ENCODE measurements at places on chromosomes 7 and 10. TPM values are rescaled to one million over a fixed set of nuclear protein-coding genes. Genes with fewer than 3 reads are reported as not detected.

GRCh38 chr10:99339563-99340047, 10.4 kb downstream of the CNNM1 start:
- peaks cover 7% of the 10 kb centered on the region for H3K4me1 ChIP-seq
- no peaks in the 10 kb centered on the region for H3K27me3 ChIP-seq
- no peak for DNase-seq
- H3K36me3 ChIP-seq: no peaks in the 10 kb centered on the region
- H3K27ac ChIP-seq: no peak overlapping the region

- H3K27me3 ChIP-seq: no peaks in the 10 kb centered on the region
- H3K36me3 ChIP-seq: no peaks in the 10 kb centered on the region
- H3K4me3 ChIP-seq: no peak overlapping the region
- no peak for DNase-seq
- no peaks in the 10 kb centered on the region for H3K4me1 ChIP-seq
- no peak overlapping the region for H3K27ac ChIP-seq
These were observed 18.5 kb upstream of the CTAGE4 start for GRCh38 chr7:144164784-144165183.

DNA sequence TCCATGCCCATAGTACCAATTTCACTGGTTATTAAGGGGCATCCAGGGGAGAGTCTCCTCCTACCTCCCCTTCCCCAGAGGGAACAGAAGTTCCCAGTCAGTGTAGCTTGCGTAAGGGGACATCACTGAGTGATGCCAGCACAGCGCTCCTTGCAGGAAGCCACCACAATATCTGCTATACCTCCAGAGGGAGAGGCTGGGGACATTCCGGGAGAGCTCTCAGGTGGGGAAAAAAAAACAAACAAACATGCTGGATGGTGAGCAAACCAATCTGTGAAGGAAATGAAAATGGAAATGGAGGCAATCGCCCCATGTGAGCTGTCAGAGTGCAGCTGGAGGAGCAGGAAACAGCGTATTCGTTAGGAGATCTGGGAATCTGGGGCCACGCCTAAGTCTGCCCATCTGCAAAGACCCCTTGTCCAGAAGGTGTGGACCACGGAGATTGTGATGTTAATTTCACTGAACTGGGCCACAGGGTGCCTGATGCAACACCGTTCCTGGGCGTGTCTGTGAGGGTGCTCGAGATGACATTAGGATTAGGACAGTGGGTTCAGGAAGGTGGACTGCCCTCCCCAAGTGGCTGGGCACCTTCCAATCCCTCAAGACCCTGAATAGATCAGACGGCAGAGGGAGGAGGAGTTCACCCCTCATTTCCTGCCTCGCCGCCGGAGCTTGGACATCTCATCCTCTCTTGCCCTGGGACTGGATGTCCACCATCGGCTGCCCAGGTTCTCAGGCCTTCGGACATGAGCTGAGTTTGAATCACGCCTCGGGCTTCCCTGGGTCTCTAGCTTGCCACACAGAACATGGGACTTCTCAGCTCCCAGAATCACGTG, 30.5 kb downstream of the GNA12 start:
- H3K27ac ChIP-seq: peak overlapping the region; percentile 17
- H3K4me1 ChIP-seq: peaks cover 7% of the 10 kb centered on the region
- H3K4me3 ChIP-seq: no peak overlapping the region
- no peaks in the 10 kb centered on the region for H3K36me3 ChIP-seq
- no peaks in the 10 kb centered on the region for H3K27me3 ChIP-seq

DNA sequence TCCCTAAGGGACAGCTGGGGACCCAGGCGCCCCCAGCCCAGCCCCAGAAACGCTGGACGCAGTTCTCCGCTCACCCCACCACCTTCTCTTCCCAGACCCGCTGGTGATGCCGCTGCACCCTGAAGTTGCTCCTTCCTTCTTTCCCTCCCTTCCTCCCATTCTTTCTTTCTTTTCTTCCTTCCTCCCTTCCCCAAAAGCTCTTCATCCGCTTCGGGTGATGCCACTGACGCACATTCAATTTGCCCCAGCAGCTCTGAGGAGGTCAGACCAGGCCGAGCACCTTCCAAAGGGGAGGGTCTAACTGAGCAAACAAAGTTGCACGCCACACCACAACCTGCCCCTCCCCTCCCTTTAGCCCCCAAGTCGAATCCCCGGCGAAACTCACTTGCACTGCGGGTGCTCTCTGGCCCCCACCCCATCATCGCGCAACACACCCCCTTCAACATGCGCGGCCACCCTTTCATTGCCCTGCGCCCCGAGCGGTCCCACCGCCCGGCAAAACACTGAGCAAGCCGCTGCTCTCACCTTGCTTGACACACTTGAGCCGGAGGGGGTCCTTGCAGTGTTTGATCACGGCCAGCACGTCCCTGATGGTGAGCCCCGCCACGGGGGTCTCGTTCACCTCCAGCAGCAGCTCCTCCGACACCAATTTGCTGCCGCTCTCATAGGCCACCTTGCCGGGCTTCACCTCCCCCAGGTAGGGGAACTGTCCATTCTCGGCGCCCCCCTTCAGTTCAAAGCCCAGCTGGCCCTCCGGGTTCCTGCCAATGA, 787 bp downstream of the MAGI2 start:
- peaks cover 27% of the 10 kb centered on the region for H3K27me3 ChIP-seq
- H3K27ac ChIP-seq: peak overlapping the region; percentile 94
- H3K4me1 ChIP-seq: peaks cover 20% of the 10 kb centered on the region
- H3K4me3 ChIP-seq: peak overlapping the region; percentile 71
- no peaks in the 10 kb centered on the region for H3K36me3 ChIP-seq

DNA sequence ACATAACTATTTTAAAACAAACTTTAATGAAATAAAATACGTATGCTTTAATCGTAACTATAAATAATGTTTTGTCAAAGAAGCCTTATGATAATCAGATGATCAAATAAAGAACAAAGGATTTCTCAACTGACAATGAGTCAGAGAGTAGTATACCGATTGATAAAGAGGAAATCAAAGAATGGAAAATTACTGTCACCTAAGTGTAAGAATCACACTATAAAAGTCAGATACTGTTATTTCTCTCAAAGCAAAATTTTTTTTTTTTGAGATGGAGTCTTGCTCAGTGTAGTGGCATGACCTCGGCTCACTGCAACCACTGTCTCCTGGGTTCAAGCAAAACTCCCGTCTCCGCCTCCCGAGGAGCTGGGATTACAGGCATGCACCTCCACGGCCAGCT, 18.8 kb downstream of the DNAJC2 start:
- H3K27ac ChIP-seq: no peak overlapping the region
- no peak for DNase-seq
- H3K4me3 ChIP-seq: no peak overlapping the region
- H3K27me3 ChIP-seq: no peaks in the 10 kb centered on the region
- no peaks in the 10 kb centered on the region for H3K4me1 ChIP-seq

DNA sequence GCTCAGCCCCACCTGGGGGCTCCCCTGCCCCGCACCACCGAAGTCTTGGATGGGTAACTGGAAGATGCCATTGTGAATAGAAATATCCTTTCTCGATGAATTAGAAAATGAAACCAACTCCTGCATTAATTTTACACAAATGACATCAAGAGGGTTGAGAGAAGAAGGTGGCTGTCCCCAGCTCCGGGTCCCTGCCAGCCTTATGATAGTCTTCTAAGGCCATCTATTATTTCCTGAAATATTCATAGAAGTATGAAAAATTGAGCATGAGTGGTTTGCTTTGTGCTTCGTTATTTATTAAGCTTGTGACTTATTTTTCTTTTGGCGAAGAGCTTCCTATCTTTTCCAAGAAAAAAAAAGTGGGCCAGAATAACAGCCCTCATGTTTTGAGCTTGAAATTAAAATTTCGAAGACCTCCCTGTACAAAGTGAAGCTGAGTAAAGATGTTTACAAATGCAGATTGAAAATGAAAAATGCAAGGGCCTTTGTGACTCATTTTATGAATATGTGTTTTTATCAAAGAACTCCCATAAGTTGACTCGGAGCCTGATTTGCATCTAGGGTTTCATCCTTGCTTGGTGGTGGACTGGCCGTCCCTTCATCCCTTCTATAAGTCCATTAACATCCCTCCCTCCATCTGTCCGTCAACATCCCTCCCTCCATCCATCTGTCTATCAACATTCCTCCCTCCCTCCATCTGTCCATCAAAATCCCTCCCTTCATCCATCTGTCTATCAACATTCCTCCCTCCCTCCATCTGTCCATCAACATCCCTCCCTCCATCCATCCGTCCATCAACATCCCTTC, 20.5 kb upstream of the CFAP46 start:
- peaks cover 10% of the 10 kb centered on the region for H3K4me1 ChIP-seq
- H3K27me3 ChIP-seq: no peaks in the 10 kb centered on the region
- no peak overlapping the region for H3K27ac ChIP-seq
- no peaks in the 10 kb centered on the region for H3K36me3 ChIP-seq
- H3K4me3 ChIP-seq: peak overlapping the region; percentile 61

DNA sequence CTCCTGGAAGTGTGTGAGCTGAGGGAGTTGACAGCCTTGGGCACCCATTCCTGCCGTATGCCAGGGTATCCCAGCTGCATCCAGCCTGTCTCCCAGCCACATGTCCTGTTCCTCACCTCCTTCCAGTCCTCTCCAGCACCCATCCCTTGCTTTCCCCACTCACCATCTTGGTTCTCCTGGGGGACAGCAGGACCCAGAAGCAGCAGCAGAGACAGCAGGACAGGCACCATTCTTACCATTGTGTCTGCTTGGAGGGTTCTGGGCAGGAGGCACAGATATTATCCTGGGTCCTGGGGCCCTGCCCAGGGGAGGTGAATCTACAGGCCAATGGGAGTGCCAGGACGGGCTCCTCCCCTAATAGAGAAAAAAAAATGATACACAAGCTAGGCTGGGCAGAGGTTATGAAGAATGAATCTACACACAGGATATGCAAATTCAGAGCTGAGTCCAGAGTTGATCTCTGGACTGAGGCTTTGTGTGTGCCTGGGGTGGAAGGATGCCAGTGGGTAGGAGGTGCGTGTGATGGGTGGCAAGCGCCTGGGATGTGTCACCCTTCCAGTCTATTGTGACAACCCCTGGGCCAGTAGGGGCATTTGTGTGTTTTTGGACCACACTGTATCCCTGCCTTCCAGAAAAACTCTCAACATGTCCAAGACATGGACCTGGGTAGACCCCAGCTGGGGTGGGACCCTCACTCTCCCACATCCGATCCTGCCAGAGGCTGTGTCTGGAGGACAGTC, at the start of gene AZGP1:
Gene AZGP1, minus strand, starts transcription at position 250 of the 740 bp plus-strand sequence. Its CDS starts 11 bp downstream, at position 239.
- no peaks in the 10 kb centered on the region for H3K36me3 ChIP-seq
- H3K4me3 ChIP-seq: peak within 1 kb of the TSS; percentile 30
- H3K27ac ChIP-seq: no peak within 1 kb of the TSS
- no peaks in the 10 kb centered on the region for H3K4me1 ChIP-seq
- DNase-seq: no peak

- no peak overlapping the region for H3K27ac ChIP-seq
- no peaks in the 10 kb centered on the region for H3K4me1 ChIP-seq
- no peak for DNase-seq
- H3K27me3 ChIP-seq: no peaks in the 10 kb centered on the region
These were observed 1.5 kb downstream of the DNAJC12 start for GRCh38 chr10:67836488-67836887.

- no peaks in the 10 kb centered on the region for H3K27me3 ChIP-seq
- no peak for DNase-seq
- peak overlapping the region; percentile 54 for H3K4me3 ChIP-seq
- peaks cover 45% of the 10 kb centered on the region for H3K4me1 ChIP-seq
These were observed 135.1 kb downstream of the NRBF2 start for GRCh38 chr10:63268149-63268797.

DNA sequence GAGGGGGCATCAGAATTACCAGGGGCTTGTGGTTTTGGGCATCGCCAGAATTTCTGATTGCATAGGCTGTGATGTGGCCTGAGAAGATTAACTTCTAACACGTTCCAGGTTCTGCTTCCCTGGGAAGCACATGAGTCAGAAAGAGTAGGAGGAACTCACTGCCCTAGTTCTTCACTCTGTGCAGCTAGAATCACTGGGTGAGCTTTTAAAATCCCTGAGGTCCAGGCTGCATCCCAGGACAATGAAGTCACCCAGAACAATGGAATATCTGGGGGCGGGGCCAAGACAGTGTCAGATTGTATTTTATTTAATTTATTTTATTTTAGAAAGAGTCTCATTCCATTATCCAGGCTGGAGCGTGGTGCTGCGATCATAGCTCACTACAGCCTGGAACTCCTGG, 636.5 kb downstream of the CALN1 start:
- H3K4me3 ChIP-seq: no peak overlapping the region
- no peak for DNase-seq
- H3K36me3 ChIP-seq: no peaks in the 10 kb centered on the region
- no peaks in the 10 kb centered on the region for H3K27me3 ChIP-seq

- H3K27me3 ChIP-seq: no peaks in the 10 kb centered on the region
- no peak overlapping the region for H3K4me3 ChIP-seq
- no peak for DNase-seq
- no peak overlapping the region for H3K27ac ChIP-seq
- no peaks in the 10 kb centered on the region for H3K4me1 ChIP-seq
These were observed 36.7 kb downstream of the CDK6 start for GRCh38 chr7:92799446-92800211.

GRCh38 chr10:1488970-1489548, 248.3 kb downstream of the ADARB2 start:
- no peaks in the 10 kb centered on the region for H3K36me3 ChIP-seq
- no peak overlapping the region for H3K4me3 ChIP-seq
- no peak overlapping the region for H3K27ac ChIP-seq

DNA sequence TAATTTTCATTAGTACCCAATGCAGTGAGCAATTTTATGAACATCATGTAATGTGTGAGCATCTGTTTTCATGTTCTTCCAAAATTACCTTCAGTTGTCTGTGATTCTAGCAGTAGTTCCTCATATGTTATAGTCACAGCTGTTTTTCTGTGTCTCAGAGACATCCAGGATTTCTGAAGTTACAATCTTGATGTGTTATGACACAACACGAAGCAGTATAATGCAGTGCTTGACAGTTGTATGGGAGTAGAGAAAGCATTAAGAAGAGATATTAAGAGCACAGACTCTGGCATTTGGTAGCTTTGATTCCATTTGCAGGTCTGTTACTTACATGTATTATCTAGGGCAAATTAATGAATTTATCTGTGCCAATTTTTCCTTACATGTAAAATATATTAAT, 414.7 kb upstream of the PCDH15 start:
- no peaks in the 10 kb centered on the region for H3K4me1 ChIP-seq
- H3K4me3 ChIP-seq: no peak overlapping the region
- H3K36me3 ChIP-seq: no peaks in the 10 kb centered on the region
- no peak overlapping the region for H3K27ac ChIP-seq

GRCh38 chr7:140036224-140036962, 26.4 kb downstream of the PARP12 start:
- H3K27ac ChIP-seq: no peak overlapping the region
- H3K4me3 ChIP-seq: no peak overlapping the region
- no peak for DNase-seq
- H3K36me3 ChIP-seq: peaks cover 85% of the 10 kb centered on the region
- no peaks in the 10 kb centered on the region for H3K4me1 ChIP-seq

- DNase-seq: no peak
- no peaks in the 10 kb centered on the region for H3K36me3 ChIP-seq
- no peak overlapping the region for H3K4me3 ChIP-seq
These were observed 152.8 kb downstream of the ZNF248 start for GRCh38 chr10:37704566-37704965.

Gene PRSS2
- total RNA-seq: not detected

Gene TMEM130
- total RNA-seq: not detected

Gene MMRN2
- total RNA-seq: 7.1 TPM

Gene MAT1A
- 0.95 TPM for total RNA-seq

Gene ELAPOR2
- 2.1 TPM for total RNA-seq

Gene ACSM6
- not detected for total RNA-seq

Gene OR6B1
- not detected for total RNA-seq

Gene CYP2C19
- total RNA-seq: 1.3 TPM

Gene RAB19
- total RNA-seq: 0.57 TPM

Gene AGAP3
- total RNA-seq: 73.5 TPM

Measured in esophagus squamous epithelium (tissue), 5 donors.